ENCODE measurements at places on chromosomes 7 and 10.

DNA sequence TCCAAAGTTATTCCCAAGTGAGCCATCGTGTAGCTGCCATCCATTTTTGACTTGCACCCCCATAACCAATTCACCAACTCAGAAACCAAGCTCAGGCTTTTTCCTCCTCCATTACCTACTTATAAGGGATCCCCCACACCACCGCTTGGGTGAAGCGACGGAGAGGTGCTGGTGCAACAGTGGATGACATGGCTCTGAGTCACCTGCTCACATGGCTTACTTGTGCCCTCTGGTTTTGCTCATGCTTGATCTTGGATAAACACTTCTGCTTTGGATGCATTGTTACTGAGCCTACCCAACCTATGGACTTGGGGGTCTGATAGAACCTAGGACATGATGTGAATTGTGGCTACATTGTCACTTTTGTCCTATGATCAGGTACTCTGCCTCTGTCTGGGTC is 12.0 kb upstream of the AKR1B1 start:
- peak; percentile 41 for DNase-seq

- no peak for DNase-seq
These were observed 33.4 kb downstream of the FAM241B start for GRCh38 chr10:69663369-69663947.

GRCh38 chr7:18494821-18495408 is 634 bp upstream of the HDAC9 start:
- DNase-seq, result peak; percentile 76

- DNase-seq, result no peak
These were observed 1083.4 kb upstream of the LRRN3 start for GRCh38 chr7:110007320-110008063.

- DNase-seq, result no peak
These were observed 95.7 kb downstream of the PLXDC2 start for GRCh38 chr10:19911886-19912285.

- DNase-seq, result no peak
These were observed 624.0 kb downstream of the NRG3 start for GRCh38 chr10:82498976-82499375.

DNA sequence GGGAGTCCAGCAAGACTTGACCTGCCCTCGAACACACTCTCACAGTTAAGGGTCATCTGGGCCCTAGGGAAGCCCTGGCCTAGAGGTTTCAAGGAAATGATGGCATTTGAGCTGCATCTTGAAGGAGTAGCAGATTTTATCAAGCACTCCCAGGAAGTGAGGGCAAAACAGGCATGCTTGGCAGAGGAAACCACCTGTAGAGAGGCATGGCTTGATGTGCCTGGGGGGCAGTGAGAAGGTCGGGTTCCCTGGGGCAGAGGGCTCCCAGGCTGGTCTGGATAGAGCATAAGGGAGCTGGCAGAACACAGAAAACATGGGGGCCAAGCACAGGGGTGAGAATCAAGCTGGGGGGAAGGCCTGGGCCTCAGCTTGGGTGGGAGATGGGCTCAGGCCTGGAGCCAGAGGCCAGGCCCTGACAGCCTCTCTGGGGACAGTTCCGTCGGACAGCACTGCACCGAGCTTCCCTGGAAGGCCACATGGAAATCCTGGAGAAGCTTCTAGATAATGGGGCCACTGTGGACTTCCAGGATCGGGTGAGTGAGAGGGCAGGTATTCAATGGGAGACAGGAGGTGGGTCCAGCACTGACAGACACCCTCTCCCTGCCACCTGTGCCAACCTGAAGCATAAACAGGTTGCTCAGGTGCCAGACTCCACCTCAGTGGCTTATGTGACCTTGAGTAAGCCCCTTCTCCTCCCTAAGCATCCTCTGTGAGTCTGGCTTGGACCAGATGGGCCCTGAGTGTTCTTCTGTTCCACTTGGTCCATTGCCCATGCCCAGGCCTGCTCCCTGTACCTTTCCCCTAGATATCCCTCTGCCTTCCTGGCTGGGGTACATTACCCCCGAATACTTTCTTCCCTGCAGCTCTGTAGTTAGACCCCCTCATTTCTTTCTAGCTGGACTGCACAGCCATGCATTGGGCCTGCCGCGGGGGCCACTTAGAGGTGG is 3.5 kb upstream of the HOGA1 start:
- no peak for DNase-seq

GRCh38 chr7:40223451-40224127 is 88.8 kb downstream of the SUGCT start:
- no peak for DNase-seq

DNA sequence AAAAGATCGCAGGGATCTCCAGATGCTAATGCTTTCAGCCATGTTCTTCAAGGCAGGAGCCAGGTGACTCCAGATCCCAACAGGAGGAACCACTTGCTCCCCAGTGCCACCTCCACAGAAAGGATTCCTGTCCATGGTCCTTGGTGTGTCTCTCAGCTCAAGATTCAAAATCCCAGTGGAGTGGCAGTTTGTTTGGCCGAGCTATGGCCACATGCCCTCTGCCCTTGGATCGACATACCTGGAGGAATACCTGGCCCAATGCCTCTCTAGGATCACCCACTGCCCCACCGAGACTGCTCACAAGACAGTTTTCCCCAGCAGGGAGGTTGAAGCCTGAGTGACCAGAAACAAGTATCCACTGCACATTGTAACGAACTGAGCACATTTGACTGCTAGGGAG is 3.9 kb upstream of the GPRIN2 start:
- no peak for DNase-seq

GRCh38 chr10:11170574-11170973 is 152.9 kb downstream of the CELF2 start:
- no peak for DNase-seq

DNA sequence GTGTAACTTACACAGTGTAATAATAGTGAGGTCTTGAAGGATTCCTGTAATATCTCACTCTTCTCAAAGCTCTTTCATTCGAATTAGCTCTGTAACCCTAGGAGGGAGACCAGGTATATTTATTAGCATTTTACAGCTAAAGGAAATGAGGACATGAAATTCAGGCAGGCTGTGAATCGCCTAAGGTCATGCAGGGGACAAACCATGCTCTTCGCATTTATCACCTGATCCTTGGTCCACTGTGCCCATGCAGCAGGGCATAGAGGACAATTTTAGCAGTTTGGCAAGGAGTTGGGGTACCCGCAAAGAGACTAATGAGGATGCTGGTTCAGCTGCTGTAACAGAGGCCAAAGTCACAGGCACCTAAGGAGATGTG is 14.8 kb upstream of the LAMB1 start:
- peak; percentile 6 for DNase-seq

DNA sequence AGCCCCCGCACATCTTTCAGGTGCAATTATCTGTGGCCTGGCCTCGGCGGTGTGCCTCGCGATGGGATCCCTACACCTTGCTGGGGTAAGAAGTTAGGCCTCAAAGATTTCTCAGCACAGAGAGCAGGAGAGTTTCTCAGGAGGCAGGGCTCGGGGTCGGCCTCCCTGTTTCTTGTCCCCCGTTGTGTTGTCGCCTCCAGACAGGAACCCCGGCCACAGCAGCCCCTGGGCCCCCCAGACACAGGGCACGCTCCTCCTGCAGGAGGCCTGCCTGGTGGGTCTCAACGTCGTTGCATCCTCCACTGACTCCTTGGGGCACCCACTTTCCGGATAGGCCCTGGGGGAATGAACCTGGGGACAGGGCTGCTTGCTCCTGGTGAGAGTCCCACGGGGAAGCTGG is 229.1 kb upstream of the SHH start:
- DNase-seq, result no peak

GRCh38 chr10:1373287-1373686 is 317.1 kb downstream of the WDR37 start:
- no peak for DNase-seq

DNA sequence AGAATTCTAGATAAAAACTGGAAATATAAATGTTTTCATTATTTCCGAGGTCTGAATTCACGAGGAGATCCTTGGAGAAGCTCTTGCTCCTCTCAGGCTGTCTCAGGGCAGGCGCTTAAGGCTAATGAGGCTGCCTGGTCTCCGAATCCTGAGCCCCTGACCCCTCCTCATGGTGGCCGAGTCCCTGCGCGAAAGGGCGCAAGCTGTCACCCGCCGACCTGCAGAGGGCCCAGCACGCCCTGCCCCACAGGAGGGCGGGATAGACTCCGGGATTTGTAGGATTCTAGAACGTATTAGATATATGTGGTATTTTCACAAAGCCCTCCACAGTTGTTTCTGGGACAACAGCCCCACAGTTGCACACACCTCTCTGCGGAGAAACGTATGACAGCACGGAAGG is 284.1 kb downstream of the ABCA13 start:
- DNase-seq, result no peak

DNA sequence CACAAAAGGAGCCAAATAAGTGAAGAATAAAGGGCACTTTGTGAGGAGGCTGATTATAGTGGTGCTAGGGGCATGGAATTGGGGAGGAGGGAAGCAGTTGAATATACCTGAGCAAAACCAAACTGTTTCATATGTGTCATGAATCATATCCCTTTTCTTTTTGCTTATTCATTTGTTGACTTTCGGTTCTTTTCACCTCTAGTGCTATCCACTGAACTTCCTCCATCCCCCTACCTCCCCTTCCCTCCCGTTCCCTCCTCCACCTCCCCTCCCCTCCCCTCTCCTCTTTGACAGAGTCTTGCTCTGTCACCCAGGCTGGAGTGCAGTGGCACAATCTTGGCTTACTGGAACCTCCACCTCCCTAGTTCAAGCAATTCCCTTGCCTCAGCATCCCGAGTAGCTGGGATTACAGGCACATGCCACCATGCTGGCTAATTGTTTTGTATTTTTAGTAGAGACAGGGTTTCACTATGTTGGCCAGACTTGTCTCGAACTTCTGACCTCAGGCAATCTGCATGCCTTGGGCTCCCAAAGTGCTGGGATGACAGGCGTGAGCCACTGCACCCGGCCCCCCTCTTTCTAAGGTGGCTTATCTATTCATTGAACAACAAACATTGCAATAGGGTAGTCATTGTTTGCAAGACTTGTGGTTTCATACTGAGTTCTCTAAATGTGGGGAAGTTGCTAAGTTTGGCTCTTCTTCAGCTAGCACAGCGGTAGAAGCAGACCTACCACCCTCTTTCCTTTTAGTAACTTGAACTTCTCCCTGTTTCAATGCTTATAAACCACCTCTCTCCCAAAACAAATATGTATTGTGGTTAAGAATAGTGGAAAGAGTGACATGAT is 150.4 kb upstream of the PRPS1L1 start:
- DNase-seq, result peak; percentile 71

DNA sequence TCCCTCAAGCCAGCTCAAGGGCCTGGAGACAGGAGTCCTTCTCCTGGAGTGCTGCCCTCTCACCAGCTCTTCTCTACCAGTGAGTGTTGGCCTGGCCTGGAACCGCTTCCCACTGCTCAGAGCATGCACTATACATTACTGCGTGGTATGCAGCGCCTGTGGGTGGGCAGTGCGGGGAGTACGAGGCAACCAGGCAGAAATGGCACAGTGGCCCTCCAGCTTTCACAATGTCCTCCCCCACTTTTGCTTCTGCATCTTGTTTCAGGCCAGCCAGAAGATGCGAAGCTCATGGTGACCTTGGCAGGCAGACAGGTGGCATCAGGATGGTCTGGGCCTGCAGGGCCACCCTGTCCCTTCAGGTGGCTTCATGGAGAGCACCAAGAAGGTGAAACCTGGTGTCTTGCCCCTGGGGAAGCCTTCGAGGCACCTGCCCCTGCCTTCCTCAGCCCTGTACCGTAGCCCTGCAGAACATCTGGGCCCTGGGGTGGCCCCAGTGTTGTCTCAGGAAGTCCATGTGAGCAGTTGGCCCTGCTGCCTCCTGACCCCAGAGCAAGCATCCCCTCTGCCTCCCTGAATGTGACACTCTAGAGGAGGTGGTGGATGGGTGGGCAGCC is 35.8 kb downstream of the RASGEF1A start:
- DNase-seq, result no peak

DNA sequence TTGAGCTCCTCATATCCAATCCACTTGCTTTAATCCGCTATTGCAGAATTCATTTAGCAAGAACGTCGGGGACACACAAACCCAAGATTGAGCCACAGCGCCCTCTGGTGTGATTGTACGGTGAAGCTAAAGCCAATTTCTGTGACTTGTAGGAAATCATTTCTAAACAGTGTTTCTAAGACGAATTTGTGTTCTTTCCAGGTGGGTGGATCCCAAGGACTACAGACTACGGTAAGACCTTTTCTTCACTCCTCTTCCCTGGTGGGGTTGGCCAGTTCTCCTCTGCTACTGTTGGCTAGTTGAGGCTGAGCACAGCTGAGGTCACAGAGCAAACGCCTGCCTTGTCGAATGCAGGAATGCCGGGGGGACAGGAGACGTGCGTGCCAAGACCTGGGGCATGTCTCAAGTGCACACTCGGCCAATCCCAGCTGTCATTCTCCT is 5.2 kb downstream of the DMBT1 start:
- peak; percentile 91 for DNase-seq

GRCh38 chr10:128568990-128569945 is 443.0 kb upstream of the MKI67 start:
- DNase-seq, result no peak

DNA sequence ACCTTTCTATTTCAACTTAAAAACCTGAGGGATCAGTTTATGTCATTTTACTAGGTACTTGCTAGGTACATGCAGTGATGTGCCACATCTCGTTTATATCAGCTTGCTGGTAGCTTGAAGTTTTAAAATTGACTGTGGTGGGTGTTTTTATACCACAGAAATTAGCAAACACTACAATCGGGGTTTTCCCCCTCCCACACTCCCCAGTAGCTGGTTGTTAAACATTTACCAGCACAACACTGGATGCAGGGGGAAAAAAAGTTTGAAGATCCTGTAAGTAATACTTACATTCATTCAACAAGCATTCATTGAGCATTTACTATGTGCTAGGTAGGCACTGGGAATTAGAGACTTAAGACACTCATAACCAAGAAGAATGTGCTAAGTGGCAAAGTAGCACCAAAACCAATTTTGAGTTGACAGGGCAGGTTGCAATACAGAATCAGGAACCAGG is 32.6 kb downstream of the USP6NL start:
- DNase-seq, result no peak

GRCh38 chr7:16883918-16884317 is 2.1 kb upstream of the AGR3 start:
- no peak for DNase-seq

GRCh38 chr10:23362879-23363792 is 18.5 kb upstream of the C10orf67 start:
- no peak for DNase-seq

DNA sequence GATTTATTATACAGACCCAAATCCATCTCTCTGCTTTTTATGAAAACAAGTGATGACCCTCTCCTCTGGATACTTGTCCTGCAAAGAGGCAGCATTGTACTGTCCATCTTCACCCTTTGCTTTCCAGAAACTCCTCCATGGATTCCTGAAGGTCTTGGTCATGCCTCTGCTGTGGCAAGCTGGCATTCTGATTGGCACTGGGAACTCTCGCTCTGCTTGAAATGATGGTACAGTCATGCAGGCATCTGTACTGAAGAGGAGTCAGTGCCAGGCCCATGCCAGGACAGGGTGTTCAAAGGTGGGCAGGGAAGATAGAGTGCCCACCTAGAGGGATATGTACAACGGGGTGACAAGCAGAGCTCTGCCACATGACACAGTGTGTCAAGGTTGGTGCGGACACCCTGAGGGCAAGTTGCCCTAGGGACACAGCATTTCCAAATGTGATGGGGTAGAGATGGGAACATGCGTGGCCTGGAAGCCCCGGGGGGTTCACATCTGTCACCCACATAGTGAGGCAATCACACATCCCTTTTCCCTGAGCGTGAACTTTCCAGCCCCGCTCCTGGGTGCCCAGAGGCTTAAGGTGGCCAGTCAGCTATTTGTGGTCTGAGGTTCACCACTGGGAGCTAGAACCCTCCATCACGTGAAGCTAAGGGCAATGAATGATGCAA is 235.7 kb upstream of the TCERG1L start:
- DNase-seq, result no peak

GRCh38 chr10:104333728-104334373 is 4.4 kb downstream of the ITPRIP start:
- DNase-seq, result peak; percentile 3

GRCh38 chr10:101922846-101923245 is 79.2 kb upstream of the KCNIP2 start:
- DNase-seq, result no peak

All from astrocyte of the hippocampus (primary cell).